ENCODE measurements at places on chromosomes 2 and 18. TPM values are rescaled to one million over a fixed set of nuclear protein-coding genes. Genes with fewer than 3 reads are reported as not detected.

The TCF23 gene
- 0.27 TPM for polyA plus RNA-seq

The PIEZO2 gene
- 0.42 TPM for polyA plus RNA-seq

The ZBTB7C gene
- polyA plus RNA-seq: 1.8 TPM

The CFAP210 gene
- not detected for polyA plus RNA-seq

GRCh38 chr2:222102575-222103349 lies 196.0 kb downstream of the PAX3 start:
- no peak for DNase-seq

The TEX44 gene
- polyA plus RNA-seq: not detected

The CAPN14 gene
- polyA plus RNA-seq: 0.64 TPM

The GALR1 gene
- polyA plus RNA-seq: not detected

The ZAP70 gene
- 35.2 TPM for polyA plus RNA-seq

DNA sequence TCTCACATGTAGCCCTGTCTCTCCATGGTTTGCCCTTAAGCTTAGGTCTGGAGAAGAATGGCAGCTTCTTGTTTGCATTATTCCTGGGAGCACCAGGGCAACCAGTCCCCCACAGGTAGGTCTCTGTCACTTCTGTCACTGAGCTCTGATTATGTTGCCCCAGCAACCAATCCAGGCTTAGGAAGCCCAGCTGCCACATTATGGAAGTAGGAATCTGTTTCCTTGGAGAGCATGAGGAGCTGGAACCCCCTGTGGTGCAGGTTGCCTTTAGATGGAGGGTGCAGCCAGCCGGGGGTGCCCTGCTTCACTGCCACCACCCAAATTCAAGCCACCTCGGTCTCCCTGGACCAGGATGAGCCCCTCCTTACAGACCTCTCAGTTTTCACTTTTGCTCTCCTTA lies 4.8 kb downstream of the RESP18 start:
- DNase-seq: no peak

The ALPG gene
- not detected for polyA plus RNA-seq

- DNase-seq: no peak
Measured at GRCh38 chr2:101038455-101039255, 36.6 kb downstream of the RPL31 start.

DNA sequence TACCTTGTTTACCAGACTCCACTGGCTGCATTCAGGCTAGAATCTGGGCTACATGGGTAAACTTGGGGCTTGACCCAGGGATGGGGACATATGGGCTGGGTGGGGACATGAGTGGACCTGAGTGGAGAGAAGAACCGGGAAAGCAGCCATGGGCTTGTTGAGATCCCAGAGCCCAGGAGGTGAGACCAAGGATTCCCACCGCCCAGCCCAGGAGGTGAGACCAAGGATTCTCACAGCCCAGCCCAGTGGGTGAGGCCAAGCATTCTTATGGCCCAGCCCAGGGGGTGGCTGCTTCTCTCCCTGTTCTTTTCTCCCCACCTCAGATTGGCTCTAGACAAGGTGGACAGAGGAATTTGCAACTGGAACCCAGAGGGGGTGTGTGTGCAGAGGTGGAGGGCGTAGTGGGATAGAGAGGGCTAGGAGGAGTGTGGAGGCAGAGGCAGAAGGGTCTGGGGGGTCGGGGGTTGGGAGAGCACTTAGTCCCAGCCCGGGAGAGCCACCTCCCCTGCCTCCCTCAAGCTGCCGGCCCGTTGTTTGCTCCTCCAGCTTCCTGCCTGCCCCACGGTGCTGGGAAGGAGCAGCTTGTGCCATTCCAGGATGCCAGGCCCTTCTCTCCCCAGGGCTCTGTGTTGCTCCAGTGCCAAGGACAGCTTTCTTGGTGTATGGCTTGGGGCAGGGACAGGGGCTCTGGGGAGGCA lies 25.6 kb downstream of the GLI2 start:
- DNase-seq: peak; percentile 64

The KLHL30 gene
- polyA plus RNA-seq: 0.29 TPM

The RUFY4 gene
- polyA plus RNA-seq: 0.32 TPM

GRCh38 chr2:64655018-64655664 lies 1.4 kb upstream of the SERTAD2 start:
- DNase-seq: no peak

GRCh38 chr2:212902421-212902820 lies 249.0 kb downstream of the IKZF2 start:
- DNase-seq: no peak

GRCh38 chr2:39996653-39997080 lies 217.6 kb upstream of the THUMPD2 start:
- DNase-seq: no peak

The B3GNT7 gene
- polyA plus RNA-seq: 0.96 TPM

DNA sequence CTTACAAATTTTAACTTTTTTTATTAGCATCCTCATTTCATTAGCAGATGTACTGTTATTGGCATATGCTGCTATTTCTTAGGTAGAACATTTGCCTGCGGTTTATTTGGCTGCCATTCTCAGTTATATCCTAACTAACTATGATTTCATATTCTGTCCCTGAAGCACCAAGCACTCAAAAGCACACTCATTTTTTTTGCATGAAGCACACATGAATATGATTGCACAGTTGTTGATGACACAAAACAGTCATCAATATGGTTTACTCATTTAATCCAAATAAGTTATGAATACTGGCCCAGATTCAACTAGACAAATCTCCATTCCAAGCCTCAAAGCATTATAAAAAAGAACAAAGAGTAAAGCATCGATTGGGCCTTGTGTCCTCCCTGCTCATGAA lies 129.4 kb upstream of the CNTNAP5 start:
- no peak for DNase-seq

DNA sequence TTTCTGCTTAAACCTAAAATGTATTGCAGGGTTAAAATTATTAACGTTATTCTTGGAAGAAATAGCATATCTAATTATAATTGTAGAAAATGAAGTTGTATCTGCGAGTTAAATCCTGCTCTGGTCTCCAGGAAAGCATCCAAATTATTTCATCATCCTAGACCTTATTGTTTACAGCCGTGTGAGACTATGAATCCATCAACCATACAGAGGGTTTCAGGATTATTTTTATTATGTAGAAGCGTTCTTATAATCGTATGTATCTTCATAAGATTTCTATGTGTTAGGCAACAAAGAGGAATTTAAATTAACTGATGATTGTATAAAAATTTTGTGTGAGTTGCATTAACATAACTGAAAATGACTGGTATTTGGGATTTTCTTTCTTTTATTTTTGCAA lies 14.5 kb upstream of the DSC3 start:
- DNase-seq: no peak

- DNase-seq: no peak
Measured at GRCh38 chr18:47606526-47606925, 323.9 kb downstream of the SMAD2 start.

The ATP8B1 gene
- polyA plus RNA-seq: 1.5 TPM

The CD226 gene
- polyA plus RNA-seq: 1.8 TPM

The DLX1 gene
- 0.16 TPM for polyA plus RNA-seq

DNA sequence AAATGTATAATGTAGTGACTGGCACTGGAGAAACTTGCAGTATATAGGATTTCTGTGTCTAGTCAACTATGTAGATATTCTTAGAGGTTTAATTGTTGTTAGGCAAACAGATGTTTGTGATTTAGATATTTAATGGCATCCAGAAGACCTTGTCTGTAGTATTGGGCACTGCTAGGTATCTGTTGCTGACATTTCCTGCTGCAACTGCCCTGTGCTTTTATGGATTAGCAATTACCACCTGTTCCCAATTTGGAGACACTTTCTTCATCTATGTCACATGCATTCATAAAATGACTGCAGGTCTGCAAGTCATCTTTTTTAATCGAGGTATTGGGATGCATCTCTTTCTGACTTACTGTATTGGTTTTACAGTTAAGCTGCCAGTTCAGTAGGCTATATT lies 71.3 kb downstream of the ITGA4 start:
- no peak for DNase-seq

DNA sequence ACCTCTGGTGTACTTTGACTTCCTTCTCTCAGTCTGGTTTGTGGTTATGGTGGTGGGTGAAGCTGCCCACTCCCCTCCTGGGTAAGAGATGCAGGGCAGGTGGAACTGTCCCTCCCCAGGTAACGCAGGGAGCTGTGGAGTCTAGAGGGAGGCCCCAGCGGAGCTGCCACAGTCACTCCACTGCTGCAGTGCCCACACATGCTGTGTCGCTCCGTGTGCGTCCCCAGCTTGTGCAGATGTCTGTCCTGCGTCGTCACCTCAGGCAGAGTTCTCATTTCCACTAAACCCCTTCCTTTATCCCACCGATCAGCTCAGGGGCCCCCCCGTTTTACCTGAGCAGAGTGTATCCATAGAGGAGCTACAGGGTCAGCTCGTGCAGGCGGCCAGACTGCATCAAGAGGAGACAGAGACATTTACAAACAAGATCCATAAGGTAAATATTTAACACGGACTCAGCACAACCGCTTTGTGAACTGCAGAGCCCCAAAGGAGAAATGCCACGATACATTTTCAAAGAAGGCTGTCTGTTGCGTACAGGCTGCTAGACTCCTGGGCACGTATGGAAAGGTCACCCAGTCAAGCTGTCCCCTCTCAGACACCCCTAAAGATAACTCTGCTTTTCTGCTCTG lies 87.4 kb downstream of the MTCL1 start:
- no peak for DNase-seq

GRCh38 chr18:25075331-25075730 lies 276.6 kb downstream of the ZNF521 start:
- no peak for DNase-seq

DNA sequence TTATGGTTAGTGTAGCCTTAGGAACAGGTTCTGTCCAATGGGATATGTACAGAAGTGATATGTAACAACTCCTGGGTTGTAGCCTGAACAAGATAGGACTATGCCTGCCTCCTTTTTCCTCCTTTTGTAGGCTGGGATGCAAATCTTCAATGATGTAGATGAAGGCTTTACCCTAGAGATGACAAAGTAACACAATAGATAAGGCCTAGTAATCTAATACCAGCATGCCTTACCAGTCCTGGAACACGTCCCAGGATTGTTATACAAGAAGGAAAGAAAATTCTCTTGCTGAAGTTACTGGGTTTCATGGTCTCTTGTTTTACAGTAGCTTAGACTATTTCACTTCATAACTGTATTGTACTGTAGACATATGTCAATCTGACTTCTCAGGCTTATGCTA lies 192.1 kb downstream of the OTX1 start:
- DNase-seq: no peak

- no peak for DNase-seq
Measured at GRCh38 chr2:24650997-24651642, 142.1 kb downstream of the PTRHD1 start.

DNA sequence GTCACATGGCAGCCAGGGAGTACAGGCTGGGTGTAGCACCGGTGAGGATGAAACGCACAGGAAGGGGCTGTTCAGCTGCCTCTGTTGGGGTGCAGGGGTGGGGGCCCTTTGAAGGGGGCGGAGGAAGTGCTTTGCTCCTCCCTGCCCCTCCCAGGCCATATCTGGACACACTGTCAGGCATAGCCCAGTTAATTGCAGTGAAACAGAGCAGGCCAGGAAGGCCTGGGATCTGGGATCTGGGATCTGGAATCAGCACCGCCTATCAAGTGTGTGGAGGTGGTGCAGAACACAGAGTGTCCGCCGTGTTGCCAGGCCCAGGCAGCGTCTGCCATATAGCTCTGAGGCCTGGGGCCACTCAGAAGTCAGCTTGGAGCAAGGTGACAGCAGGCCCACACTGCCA lies 119.3 kb upstream of the MSH2 start:
- DNase-seq: no peak

The HOXD12 gene
- polyA plus RNA-seq: not detected

DNA sequence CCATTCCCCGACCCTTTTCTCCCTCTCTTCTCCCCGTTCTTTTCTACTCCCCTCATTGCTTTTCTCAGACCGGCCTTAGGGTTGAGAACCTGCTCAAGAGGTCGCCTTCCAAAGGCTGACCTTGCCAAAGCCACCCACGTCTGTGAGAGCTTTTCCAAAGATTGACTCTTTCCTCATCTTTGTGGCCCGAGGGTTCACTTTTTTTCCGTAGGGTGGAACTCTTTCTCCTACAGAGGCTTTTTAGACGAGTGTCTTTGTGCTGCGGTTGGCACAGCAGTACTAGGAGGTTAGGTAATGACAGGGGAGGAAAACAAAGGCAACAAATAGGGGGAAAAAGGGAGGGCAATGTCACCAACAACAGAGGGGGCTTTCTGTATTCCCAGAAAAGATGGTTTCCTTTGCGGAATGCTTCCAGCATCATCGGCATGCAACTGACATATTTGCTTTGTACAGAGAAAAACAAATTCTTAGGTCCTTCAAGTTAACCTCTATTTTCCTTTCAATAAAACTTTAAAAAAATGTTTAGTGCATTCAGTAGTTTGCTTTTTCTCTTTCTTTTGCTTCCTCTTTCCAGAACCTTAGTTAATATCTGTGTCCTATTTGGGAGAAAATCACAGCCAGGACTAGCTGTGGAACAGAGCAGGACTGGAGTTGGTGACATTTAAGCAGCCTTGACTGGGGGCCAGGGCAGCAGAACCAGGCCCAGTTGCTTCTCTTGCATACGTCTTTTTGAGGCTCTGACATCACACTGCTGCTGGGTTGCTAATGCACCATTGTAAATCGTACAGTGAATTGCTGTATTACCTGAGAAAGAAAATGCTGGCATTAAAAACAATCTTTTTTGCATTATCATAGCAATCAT lies 188.1 kb upstream of the FANCL start:
- no peak for DNase-seq

DNA sequence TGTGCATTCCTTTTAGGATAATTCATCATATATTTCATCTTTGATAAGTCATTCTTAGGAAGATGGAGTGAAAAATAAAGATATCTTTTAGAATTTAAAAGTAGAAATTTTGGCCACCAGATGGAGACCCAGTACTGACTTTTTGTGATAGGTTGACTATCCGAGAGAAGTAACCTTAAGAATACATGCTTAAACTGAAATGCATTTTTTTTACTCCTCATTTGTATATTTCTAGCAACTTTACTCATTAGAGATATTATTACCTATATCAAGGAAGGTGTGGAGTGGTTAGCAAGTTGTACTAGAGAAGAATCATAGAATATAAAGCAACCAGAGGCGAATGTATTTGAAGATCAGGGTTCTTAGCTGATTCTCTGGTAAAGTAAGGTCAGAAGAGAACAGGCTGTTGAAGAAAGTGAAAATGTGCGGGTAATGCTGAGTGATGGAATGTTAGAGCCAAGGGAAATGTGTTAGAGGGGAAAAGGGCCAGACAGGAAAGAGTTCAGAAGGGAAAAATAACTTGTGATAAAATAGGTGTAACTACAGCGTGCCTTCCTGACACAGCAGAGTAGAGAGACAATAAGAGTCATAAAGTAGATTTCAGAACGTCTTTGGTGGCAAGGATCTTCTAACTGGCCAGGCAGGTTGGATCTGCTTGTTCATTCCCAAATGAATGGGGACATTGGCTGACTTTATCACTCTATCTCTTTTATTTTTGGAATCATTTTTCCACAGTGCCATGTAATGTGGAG lies 52.3 kb downstream of the TDRD15 start:
- DNase-seq: no peak

The OTX1 gene
- polyA plus RNA-seq: not detected

The HOXD10 gene
- polyA plus RNA-seq: not detected

- DNase-seq: no peak
Measured at GRCh38 chr2:134110532-134110931, 143.3 kb upstream of the MGAT5 start.

The CNTNAP5 gene
- polyA plus RNA-seq: not detected

The STK39 gene
- polyA plus RNA-seq: 8.6 TPM

GRCh38 chr18:36255072-36255698 lies 42.3 kb upstream of the FHOD3 start:
- DNase-seq: no peak

- no peak for DNase-seq
Measured at GRCh38 chr2:165874445-165875039, 79.0 kb downstream of the TTC21B start.

Measured in spleen (tissue), 13 donors.